ENCODE measurements at places on chromosomes 5 and 9.

DNA sequence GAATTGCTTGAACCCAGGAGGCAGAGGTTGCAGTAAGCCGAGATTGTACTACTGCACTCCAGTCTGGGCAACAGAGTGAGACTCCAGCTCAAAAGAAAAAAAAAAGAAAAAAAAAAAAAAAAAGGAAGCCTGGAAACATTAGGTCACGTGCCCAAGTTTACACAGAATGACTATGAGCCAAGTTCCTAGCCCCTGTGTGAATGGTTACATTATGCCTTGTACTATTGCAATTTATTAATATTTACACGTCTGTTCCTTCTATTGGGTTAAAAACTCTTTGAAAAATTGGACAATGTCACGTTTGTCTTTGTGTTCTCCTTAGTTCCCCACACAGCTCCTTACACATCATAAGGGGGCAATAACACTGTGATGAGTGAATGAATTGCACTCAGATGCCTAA lies 33.5 kb upstream of the SLC28A3 start:
- no peak for DNase-seq

DNA sequence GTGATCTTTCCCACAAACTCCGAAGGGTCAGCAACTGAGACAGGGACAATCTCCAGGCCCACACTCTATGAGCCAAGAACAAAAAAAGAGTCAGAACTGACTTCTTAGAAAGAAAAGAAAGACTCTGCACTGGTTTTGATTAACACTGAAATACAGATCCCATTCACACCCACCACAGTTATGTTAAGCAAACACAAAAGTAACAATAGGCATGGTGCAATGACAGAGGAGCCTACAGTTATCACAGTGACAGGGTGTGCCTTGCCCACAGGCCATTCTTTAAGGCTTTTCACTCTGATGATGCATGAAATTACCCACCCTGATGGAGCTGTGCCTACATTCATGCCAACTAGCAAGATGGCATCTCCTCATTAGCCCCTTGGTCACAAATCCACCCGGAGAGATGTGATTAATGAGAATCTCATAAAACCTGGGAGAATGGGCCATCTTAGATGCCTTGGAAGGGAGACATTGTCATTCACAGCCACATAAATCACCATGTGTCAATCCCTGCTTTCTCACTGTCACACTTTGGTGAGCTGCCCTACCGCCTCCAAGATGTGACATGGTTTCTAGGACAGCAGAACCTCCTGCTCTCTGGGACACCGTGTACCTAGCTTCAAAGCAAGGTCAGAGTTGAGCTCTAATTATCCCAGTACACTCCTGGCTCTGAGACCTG lies 27.6 kb upstream of the FSTL4 start:
- DNase-seq, result no peak

GRCh38 chr5:119396030-119396664 lies 40.3 kb downstream of the TNFAIP8 start:
- peak; percentile 37 for DNase-seq

- DNase-seq, result no peak
These were observed 15.3 kb upstream of the NOL6 start for GRCh38 chr9:33489066-33489465.

DNA sequence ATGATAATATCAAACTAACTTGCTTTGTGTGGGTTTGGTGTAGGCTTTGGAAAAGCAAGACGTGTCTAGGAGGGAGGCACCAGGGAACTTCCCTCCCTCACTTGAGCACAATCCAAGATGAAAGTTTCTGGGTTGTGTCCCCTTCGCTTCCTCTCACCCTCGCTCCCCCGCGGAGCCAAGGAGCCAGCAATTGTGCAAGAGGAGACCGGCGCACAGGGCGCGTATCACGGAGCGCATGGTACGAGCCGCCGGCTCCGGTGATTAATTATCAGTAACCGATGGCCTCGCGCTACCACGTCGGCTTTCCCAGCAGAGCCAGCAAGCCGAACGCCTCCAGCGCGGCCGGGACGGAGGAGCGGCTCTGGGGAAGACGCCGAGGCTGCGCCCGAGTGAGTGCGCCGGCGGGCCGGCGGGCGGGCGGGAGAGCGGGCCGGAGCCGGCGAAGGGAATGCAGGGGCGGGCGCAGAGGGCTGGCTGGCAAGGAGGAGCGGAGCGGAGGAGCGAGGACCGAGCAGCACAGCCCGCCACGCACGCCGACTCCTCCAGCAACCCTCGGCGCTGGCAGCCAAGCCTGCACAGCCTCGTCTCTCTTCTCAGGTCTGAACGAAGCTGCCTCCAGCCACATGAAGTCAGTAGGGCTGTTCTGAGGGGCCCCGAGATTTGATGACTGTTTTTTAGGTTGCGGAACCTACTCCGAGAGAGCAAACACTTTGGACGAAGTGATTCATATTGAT lies 143.6 kb downstream of the BNC2 start:
- no peak for DNase-seq

GRCh38 chr9:119332522-119332921 lies 36.7 kb downstream of the BRINP1 start:
- no peak for DNase-seq

DNA sequence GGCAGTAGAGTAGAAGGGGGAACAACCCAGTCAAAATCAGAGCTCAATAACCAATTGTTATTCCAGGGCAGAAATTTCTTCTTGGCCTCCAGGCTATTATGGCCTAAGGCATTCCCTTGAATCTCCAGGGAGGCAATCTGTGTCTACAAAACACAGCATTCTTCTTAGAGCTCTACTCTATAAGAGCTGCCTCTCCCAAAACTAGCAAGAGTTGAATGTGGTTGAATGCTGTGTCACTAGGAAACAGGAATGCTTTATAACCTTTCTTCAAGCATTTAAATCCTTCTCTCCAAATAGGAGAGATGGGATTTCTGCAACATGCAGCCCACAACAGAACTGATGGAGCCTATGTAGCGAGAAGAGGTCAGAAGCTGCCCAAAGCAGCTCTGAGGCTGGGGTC lies 97.1 kb upstream of the APC start:
- DNase-seq, result no peak

Measured in activated CD4-positive, alpha-beta T cell treated with anti-CD3 and anti-CD28 coated beads, Interleukin-2, amount 50 U/mL, for 16 hours (primary cell).